ENCODE measurements at places on chromosomes 5 and 9.

- no peak for DNase-seq
Measured at GRCh38 chr9:118832371-118832770, 536.9 kb downstream of the BRINP1 start.

DNA sequence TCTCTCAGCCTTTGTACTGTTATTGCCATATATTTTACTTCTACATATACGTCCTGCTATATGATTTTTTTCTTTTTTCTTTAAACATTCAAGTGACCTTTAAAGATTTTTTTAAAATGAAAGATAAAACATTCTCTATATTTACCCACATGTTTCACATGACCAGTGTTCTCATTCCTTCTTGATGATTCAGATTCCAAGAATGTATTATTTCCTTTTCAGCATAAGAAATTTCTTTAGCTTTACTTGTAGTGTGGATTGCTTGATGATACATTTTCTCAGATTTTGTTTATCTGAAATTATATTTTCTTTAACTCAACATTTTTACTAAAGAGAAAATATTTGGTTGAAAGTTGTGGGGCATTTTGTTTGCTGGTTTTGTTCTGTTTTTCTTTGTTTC, 792.1 kb downstream of the BRINP1 start:
- DNase-seq = no peak

DNA sequence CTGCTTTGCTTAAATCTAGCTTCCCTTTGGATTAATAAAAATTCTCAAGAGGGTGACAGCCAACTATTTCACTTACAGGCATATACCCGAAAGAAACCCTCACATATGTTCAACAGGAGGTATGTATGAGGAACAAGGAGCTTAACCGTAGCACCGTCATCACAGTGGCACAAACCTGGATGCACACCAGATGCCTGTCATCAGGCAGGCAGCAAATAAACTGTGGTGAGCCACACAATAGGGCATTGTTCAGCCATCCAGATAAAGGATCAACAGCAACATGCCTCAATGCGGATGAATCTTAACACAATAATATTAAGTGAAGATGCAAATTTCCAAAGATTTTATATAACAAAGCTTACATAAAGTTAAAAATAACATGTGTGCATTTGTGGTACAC, 5.5 kb upstream of the TNFSF15 start:
- DNase-seq = no peak

DNA sequence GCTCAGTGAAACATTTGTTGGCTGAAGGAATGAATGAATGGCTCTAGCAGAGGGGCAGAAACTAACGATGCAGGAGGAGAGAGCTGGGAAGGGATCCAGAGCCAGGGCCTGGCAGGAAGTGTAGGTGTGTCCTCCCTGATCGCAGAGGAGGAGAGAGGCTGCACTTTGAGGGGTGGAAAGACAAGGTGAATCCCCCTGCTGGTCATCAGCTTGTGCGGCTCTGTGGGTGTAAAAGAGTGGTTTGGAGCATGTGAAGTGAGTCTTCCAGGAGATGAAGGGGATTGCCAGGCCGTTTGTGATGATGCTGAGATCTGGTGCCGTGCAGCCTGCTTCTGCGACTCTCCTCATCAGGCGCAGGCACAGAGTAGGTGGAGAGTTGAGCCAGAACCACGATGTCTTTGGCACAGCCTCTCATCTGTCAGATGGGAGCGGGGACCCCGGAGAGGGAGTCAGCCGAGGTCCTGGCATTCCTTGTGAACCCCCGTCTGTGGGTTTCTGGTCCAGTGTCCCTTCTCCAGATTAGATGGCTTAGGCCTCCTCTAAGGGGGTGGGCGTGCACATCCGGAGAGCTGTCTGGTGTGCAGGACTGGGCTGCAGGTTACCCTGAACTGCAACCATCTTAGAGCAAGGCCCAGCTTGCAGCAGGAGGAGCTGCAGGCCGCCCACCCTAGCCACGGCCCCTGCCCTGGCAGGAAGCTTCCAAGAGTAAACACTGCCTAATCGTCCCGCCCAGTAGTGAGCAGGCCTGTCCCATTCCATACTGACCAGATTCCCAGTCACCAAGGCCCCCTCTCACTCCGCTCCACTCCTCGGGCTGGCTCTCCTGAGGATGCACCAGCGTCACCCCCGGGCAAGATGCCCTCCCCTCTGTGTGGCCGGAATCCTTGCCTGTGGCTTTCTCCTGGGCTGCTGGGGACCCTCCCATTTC, at the start of gene ADAMTS13:
ADAMTS13 (plus strand) TSS at position 753 of the 928 bp plus-strand sequence; CDS start at position 830, 77 bp downstream.
- no peak for DNase-seq

GRCh38 chr5:140012443-140012842, 30.7 kb downstream of the NRG2 start:
- no peak for DNase-seq

- no peak for DNase-seq
Measured at GRCh38 chr5:1544294-1544961, 20.7 kb upstream of the LPCAT1 start.

GRCh38 chr9:27572566-27572917, 739 bp downstream of the C9orf72 start:
- DNase-seq = no peak

GRCh38 chr5:149147676-149148075, 6.4 kb downstream of the ABLIM3 start:
- no peak for DNase-seq

- DNase-seq = no peak
Measured at GRCh38 chr5:76493190-76493837, 90.2 kb downstream of the IQGAP2 start.

DNA sequence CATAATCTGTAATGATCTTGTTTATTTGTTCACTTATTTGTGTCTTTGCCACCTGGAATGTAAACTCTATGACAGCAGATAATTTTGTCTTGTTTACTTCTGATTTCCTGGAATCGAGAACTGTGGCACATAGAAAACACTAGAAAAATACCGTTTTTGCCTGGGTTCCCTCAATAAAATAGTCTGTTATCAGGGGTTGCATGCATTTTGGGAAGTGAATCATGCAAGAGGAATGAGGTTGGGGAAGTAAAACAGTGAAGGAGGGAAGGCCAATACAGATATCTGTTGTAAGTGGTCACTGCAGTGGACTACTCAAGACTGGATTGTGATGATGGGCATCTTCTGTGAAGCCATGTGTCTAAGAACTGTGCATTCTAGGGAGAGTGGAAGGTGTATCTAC, 45.2 kb upstream of the IL6ST start:
- no peak for DNase-seq

DNA sequence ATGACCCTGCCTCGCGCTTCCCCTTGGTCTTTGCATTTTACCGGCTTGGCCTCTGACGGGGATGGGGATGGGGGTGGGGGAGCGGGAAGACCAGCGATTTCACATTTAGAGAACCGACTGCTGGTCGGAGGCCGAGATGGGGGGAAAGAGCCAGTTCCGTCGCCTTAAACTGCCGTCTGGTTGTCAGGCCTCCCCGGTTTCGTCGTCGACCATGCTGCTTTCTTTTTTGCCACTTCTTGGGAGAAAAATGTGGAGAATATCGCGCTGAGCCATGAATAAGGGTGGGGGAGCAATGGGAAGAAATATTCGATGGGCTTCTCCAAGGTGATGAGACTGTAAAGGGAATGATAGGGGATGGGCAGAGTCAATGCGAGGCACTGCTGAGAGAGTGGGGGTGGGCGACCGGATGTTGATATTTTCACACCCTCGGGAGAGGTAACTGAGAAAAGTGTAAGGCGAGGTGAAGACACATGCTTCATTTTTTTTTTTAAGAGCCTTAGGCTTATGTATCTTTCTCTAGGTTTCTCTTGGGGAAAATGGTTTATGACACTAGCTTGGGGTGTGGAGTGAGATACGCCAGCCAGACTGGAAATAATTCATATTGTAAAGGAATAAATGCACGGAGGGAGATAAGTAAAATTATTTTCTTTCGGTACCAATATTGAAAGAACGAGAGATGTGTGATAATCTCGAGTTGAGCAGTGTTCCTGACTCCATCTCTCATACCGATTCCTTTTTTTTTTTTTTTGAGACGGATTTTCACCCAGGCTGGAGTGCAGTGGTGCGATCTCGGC, 1.1 kb downstream of the KIF2A start:
- no peak for DNase-seq

DNA sequence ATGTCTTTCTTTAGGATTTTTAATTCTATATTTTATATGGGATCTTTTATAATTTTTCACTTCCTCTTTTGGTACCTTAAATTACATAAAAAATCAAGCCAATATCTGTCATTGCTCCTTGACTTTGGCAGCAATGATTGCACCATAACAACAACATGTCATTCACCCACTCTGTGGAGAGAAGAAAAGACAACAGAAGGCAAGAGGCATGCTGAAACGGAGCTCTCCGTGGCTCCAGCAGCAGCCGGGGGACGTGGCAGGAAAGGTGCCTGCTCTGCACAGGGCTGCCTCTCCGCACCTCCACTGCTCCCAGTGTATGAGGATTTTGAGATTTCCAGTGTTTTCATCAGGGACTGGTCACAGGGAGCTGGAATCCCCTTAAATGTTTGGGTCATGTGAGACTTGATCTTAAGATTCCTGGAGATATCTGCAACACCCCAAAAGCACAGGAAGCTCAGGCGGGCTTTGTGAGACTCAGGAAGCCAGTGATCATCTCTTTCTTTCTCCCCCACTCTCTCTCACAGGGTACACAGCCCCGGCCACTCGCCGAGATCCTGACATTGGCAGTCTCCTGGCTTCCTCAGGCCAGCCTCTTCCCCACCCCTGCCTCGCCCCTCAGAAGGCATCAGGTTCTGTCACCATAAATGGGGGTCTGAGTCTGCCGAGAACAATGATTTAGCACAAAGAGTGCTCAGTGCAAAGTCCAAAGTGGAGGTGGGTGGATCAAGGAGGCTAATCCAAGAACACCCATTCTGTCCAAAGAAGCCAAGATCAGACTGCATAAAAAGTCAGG, 74.6 kb downstream of the ACTL7B start:
- DNase-seq = no peak

GRCh38 chr5:138739938-138740337, 13.3 kb upstream of the CTNNA1 start:
- DNase-seq = no peak

- no peak for DNase-seq
Measured at GRCh38 chr9:120137186-120137840, 442.7 kb downstream of the CDK5RAP2 start.

GRCh38 chr5:163880302-163880701, 374.9 kb downstream of the MAT2B start:
- DNase-seq = no peak

Data from Right ventricle myocardium superior (tissue), 1 donor.